ENCODE measurements at places on chromosomes 7 and 10.

- peak; percentile 56 for DNase-seq
- H3K27me3 ChIP-seq, result peaks cover 70% of the 10 kb centered on the region
- no peaks in the 10 kb centered on the region for H3K36me3 ChIP-seq
- peaks cover 83% of the 10 kb centered on the region for H3K4me1 ChIP-seq
Observed at GRCh38 chr7:20783700-20784387, 2.8 kb downstream of the SP8 start.

- H3K36me3 ChIP-seq, result no peaks in the 10 kb centered on the region
- H3K4me1 ChIP-seq, result peaks cover 10% of the 10 kb centered on the region
- H3K4me3 ChIP-seq, result peak within 1 kb of the TSS; percentile 76
- DNase-seq, result peak; percentile 76
- H3K27me3 ChIP-seq, result peaks cover 52% of the 10 kb centered on the region
Observed at GRCh38 chr7:954330-955238, at the start of gene ADAP1. TSS of gene ADAP1 (minus strand) at chr7:954680. CDS start at chr7:954477, 203 bp downstream.

DNA sequence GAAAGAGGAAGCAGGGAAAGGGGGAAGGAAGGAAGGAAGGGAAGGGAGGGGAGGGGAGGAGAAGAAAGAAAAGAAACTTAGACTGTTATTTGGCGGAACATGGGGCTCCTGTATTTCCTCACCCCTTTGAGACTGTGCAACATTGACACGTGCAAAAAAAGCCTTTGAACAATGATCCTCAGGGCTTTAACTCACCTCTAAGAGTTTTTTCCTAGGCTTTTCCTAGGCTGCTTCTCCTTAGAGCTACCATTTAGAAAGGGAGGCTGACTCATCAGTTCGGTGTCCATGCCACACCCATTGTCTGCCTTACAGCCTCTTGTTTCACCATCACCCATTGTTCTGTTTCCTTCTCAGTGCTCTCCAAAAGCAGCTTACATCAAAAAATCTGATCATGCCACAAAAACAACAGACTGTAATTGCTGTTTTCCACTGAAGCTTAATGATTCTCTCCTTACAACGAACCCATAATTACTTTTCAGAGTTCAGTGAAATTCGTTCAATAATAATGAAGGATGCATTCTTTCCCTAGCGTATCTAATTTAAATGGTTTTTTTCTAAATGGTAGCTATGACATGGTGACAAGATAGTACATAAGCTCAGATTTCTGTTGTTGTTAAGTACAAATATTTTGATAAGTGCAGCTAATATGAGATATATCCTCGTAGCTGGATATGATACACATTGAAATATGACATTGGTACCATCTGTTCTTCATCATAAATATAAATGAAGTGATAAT lies 90.8 kb downstream of the PRLHR start:
- DNase-seq, result no peak
- H3K36me3 ChIP-seq, result no peaks in the 10 kb centered on the region
- H3K27ac ChIP-seq, result no peak overlapping the region
- no peak overlapping the region for H3K4me3 ChIP-seq
- H3K4me1 ChIP-seq, result no peaks in the 10 kb centered on the region
- H3K27me3 ChIP-seq, result peaks cover 2% of the 10 kb centered on the region

- H3K4me1 ChIP-seq, result peaks cover 23% of the 10 kb centered on the region
- H3K4me3 ChIP-seq, result no peak overlapping the region
- H3K27me3 ChIP-seq, result peaks cover 2% of the 10 kb centered on the region
- no peak for DNase-seq
- peaks cover 16% of the 10 kb centered on the region for H3K36me3 ChIP-seq
Observed at GRCh38 chr10:129796710-129797420, 167.2 kb downstream of the EBF3 start.

GRCh38 chr10:26840938-26841732 lies 19.6 kb downstream of the ABI1 start:
- DNase-seq, result no peak
- H3K4me1 ChIP-seq, result peaks cover 15% of the 10 kb centered on the region
- no peak overlapping the region for H3K4me3 ChIP-seq
